Stimulated activated CD8-positive, alpha-beta memory T cell treated with anti-CD3 and anti-CD28 coated beads, Interleukin-15, amount 100 ng/mL, for 24 hours (primary cell): ENCODE measurements at places on chromosomes 11 and 22.

DNA sequence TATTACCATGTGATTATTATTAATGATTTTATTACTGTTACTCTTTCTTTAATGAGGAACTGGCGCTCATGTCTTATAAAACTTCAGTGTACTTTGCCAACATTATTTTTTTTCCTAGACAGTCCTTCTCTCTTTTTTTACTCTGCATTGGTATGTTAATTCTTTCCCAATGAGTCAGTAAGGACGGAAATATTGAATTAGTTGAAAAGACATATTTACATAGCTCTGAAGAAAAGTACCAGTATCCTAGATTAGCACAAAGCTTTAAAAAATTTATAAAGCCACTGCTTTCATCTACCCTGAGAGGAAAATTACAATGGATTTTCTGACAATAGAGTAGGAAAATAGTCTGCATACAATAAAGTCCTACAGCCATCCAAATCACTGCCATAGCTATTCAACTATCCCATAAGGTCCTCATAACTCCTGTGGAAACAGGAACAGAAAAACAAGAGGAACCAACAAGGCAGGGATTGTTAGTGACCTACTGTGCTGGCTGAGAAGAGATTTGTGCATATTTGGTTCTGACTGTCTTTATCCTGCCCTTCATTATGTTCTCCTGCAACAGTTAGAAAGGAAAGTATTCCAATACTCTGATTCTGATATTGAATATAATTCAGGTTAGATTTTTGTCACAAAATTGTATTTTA, 314.4 kb downstream of the AASDHPPT start:
- no peak for DNase-seq

GRCh38 chr11:132959693-132960092, 572.6 kb downstream of the OPCML start:
- DNase-seq, result no peak

DNA sequence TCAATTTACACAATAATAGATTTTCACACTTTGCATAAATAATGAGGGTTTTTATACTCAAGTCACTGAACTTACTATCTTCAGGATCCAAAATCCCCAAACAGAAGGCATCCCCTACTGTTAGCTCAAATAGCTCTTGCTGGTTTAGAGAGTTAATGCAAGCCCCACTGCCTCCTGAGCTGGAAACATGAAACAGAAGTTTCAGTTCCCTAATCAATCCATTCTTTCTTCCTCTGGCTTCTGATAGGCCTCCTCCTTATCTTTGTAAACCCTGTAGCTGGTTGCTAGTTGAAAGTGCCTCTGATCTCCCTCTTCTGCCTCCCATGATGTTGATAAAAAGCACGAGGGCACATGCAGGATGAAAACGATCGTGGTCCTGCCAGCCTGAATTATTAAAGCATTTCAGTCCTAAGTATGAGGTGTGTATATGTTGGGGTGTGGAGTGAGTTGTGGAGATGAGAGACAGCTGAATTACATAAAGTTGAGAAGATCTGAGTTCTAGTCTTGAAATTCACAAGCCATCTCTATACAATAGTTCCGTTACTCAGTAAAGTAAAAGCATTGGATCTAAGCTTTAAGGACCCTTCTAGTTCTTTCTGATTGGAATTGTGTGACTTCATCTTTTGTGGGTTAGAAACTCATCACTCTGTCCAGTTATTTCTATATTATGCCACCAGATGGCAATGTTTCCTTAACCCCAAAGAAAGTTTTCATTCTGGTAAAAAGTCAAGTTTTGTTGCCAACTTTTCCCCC, 35.0 kb upstream of the EHF start:
- no peak for DNase-seq

GRCh38 chr22:24201681-24202614, 20.7 kb downstream of the SUSD2 start:
- DNase-seq, result no peak
